ENCODE measurements at places on chromosomes 7 and 10. TPM values are rescaled to one million over a fixed set of nuclear protein-coding genes. Genes with fewer than 3 reads are reported as not detected.

NEUROG3 gene
- not detected for total RNA-seq

CTTNBP2 gene
- total RNA-seq, result not detected

SEMA3D gene
- total RNA-seq, result not detected

AKR1C4 gene
- total RNA-seq, result 0.28 TPM

FOXI2 gene
- total RNA-seq, result not detected

IL6 gene
- total RNA-seq, result not detected

NKX2-3 gene
- total RNA-seq, result not detected

DNA sequence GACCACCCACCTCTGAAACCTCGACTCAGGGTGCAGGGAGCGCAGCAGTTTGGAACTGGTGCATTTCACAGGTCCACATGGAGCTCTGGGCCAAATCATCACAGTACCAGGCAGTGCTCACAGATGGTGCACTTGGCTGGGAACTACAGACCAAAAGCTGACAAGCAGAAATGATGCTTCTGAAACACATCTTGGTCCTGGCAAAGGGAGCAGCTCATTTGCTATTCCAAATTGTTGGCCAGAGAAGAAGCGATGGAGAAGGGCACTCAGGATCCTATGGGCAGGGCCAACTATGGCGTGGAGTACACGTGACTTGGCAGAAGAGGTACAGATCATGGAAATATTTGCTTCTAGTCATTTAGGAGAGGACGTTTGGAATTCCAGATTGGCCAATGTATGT, 383.9 kb downstream of the CALN1 start:
- no peaks in the 10 kb centered on the region for H3K36me3 ChIP-seq
- no peak overlapping the region for H3K4me3 ChIP-seq
- H3K27ac ChIP-seq, result no peak overlapping the region
- DNase-seq, result no peak
- no peaks in the 10 kb centered on the region for H3K4me1 ChIP-seq

- peaks cover 68% of the 10 kb centered on the region for H3K4me1 ChIP-seq
- no peaks in the 10 kb centered on the region for H3K27me3 ChIP-seq
- peak; percentile 74 for DNase-seq
- peaks cover 2% of the 10 kb centered on the region for H3K36me3 ChIP-seq
- H3K4me3 ChIP-seq, result peak within 1 kb of the TSS; percentile 87
- peak within 1 kb of the TSS; percentile 89 for H3K27ac ChIP-seq
Measured at GRCh38 chr7:37920305-37920848, at the start of gene EPDR1. EPDR1 (plus strand) TSS chr7:37920640; CDS start chr7:37920940, 300 bp downstream.

DNA sequence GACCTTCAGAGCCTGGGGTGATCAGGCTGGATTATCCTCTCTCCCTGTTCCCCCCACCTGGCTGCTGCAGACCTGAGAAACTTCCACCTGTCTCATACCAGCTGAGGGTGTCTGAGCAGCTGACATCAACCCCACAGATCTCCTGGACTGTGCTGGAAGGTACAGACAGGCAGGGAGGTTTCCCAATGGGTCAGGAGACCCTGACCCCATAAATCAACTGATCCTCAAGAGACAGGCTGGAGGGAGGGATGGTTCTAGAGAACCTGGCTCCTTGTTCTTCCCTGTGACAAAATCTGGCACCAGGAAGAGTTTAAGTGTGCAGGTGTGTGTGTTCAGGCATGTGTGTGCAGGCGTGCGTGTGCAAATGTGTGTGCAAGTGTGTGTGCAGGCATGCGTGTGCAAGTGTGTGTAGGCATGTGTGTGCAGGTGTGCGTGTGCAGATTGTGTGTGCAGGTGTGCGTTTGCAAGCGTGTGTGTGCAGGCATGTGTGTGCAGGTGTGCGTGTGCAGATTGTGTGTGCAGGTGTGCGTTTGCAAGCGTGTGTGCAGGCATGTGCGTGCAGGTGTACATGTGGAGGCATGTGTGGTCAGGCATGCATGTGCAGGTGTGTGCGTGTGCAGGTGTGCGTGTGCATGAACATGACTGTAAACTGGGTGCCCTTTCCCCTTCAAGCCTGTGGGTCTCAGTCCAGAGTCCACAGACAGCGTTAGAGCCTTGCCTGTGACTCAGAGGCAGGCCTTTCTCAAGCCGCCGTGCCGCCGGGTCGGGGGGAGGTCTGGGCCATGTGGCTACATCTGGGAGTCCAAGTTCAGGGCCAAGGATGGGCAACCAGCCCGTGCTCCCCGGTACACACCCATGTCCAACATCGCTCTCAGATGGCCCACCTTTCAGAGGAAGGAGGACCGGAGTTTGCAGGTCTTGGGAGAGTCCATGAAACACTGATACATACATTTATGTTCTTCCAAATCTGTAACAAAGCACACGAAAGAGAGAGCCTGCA, 50.1 kb upstream of the ELN start:
- H3K27me3 ChIP-seq, result peaks cover 6% of the 10 kb centered on the region
- no peak overlapping the region for H3K27ac ChIP-seq
- peaks cover 39% of the 10 kb centered on the region for H3K4me1 ChIP-seq
- DNase-seq, result peak; percentile 28

DNA sequence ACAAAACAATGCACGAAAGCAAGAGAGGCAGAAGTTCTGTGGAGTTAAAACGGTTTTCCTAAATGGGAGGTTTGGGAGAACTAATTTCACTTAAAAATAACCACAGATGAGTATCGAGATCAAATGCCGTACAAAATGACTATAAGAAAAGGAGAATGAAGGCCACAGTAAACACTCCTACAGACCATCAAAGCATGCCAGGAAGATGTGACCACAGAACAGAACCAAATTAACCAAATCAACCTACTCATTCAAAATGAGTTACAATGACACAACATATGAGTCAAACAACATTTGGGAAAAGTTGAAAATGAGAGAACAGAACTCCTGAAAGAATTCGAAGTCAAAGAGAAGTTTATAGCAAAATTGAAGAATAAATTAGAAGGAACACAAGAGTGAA, 24.3 kb upstream of the DOCK1 start:
- no peaks in the 10 kb centered on the region for H3K4me1 ChIP-seq
- no peaks in the 10 kb centered on the region for H3K36me3 ChIP-seq
- DNase-seq, result no peak
- peaks cover 26% of the 10 kb centered on the region for H3K27me3 ChIP-seq

GRCh38 chr10:102650655-102651454, 6.6 kb downstream of the TRIM8 start:
- peaks cover 47% of the 10 kb centered on the region for H3K36me3 ChIP-seq
- H3K4me1 ChIP-seq, result peaks cover 44% of the 10 kb centered on the region
- no peak overlapping the region for H3K27ac ChIP-seq
- no peak for DNase-seq
- H3K4me3 ChIP-seq, result no peak overlapping the region

DNA sequence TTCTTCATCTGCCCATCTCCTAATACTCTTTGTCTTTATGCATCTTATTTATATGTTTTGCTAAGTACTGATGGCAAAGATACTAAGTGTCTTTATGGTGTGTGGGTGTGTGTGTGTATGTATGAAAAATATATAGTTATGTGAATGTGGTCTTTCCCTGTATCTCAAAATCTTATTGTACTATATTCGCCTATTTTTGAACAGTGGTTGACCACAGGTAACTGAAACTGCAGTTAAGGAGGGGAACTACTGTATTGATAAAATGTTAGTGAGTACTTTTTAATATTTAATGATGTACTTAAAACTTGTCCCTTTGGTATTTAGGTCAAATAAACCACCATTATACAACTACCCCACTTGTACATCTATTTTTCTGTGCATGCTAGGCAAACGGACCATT, 85.9 kb downstream of the ADD3 start:
- H3K27ac ChIP-seq, result no peak overlapping the region
- H3K4me3 ChIP-seq, result no peak overlapping the region
- no peaks in the 10 kb centered on the region for H3K27me3 ChIP-seq
- DNase-seq, result no peak
- H3K4me1 ChIP-seq, result no peaks in the 10 kb centered on the region
- no peaks in the 10 kb centered on the region for H3K36me3 ChIP-seq

- H3K4me1 ChIP-seq, result no peaks in the 10 kb centered on the region
- no peaks in the 10 kb centered on the region for H3K36me3 ChIP-seq
- peaks cover 13% of the 10 kb centered on the region for H3K27me3 ChIP-seq
- no peak overlapping the region for H3K4me3 ChIP-seq
- no peak overlapping the region for H3K27ac ChIP-seq
Measured at GRCh38 chr7:22013711-22014110, 68.0 kb upstream of the CDCA7L start.

DNA sequence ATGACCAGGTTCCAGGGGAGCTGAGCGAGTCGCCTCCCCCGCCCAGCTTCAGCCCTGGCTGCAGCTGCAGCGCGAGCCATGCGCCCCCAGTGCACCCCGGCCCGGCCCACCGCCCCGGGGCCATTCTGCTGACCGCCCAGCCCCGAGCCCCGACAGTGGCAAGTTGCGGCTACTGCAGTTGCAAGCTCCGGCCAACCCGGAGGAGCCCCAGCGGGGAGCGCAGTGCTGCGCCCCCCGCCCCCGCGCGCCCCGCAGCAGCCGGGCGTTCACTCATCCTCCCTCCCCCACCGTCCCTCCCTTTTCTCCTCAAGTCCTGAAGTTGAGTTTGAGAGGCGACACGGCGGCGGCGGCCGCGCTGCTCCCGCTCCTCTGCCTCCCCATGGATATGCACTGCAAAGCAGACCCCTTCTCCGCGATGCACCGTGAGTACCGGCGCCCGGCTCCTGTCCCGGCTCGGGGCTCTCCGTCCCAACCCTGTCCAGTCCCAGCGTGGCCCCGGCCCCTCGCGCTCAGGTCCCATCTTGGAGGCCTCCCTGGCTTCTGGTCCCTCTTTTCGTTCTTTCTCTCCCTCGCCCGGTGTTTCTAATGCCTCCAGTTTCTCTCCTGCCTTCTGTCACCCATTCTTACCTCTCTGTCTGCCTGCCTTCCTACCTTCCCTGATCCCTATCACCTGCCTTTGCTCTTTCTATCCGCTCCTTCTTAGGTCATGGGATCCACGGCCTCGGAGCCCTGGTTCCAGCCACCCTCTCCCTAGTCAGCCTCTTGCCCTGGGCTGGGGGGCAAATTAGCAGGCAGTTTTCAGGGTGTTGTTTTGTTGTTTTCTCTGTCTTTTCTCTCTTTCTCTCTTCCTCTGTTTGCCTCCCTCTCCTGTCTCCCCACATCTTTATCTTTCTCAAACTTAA, 751 bp downstream of the PAX2 start:
- H3K36me3 ChIP-seq, result no peaks in the 10 kb centered on the region

- DNase-seq, result no peak
- peaks cover 20% of the 10 kb centered on the region for H3K27me3 ChIP-seq
- H3K27ac ChIP-seq, result no peak within 1 kb of the TSS
- no peaks in the 10 kb centered on the region for H3K36me3 ChIP-seq
- no peaks in the 10 kb centered on the region for H3K4me1 ChIP-seq
- no peak within 1 kb of the TSS for H3K4me3 ChIP-seq
Measured at GRCh38 chr10:79610601-79611191, at the start of gene SFTPA1. SFTPA1 (plus strand) TSS chr10:79610939; CDS start chr10:79611826, 887 bp downstream.

DNA sequence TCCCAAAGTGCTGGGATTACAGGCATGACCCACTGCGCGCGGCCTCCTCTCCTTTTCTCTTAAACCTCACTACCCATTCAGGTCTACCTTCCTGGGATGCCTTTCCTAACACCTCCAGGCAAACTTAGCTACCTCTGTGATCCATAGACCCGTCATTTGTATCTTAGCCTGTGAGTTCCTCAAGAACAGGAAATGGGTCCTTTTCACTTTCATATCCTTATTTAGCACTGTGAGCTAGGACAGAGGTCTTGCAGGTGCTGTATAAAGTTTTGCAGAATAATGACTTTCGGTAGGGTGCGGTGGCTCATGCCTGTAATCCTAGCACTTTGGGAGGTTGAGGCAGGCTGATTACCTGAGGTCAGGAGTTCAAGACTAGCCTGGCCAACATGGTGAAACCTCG, 215.7 kb downstream of the RELN start:
- no peaks in the 10 kb centered on the region for H3K36me3 ChIP-seq
- H3K27me3 ChIP-seq, result no peaks in the 10 kb centered on the region
- no peak overlapping the region for H3K4me3 ChIP-seq
- DNase-seq, result no peak
- H3K27ac ChIP-seq, result no peak overlapping the region

All from HepG2 (cell line).